ENCODE measurements at places on chromosomes 3 and 15.

DNA sequence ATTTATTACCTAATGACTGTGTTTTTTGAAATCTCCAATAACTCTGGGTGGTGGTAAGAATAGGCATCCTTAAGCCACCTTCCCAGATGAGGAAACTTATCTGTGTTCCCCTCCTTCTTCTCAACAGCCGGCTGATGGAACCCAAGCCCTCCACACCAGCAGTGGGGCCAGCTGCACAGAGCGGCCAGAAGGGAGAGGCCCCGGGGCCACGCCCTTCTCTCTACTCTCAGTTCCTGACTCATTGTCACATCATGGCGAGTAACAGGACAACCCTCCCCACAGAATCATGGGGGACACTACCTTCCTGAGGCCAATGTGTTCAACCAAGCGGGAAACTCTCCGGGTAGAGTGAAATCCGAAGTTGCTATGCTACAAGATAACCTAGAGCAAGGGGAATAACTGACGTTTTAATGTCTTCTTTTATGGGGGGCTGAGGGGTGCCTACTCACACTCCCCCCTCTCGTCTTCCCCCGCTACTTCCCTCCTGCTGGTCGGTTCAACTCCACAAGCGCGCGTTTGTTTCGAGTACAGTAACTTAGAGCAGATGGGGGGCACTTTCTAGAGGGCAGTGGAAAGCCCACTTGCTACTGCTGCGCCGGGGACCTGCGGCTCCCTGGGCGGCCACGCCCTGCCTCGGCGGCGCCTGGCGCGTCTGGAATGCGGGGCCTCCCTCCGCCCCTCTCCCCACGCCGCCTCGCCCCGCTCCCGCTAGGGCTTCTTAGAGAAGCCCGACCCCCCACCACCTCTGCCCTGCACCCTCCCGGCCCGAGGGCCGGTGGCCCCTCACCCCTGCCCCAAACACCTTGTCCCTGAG, 621 bp downstream of the ANXA2 start:
- peak; percentile 90 for DNase-seq

DNA sequence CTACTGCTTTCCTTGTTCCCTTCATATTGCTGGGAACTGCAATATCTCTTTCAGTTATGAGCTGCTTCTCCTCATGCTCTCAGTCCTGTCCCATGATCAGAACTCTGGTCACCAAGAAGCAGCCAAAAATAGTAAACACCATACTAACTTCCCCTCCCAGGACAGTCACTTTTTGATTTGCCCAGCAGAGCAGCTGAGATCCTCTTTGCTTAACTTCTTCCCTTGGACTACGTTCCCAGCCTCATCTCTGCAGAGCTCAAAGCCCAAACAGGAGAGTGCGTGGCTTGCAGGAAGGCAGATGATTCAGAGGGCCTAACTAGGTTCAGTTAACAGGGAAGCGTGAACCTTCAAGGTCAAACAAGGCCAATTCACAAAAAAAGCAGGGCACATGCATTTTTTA, 153.2 kb downstream of the CTNNB1 start:
- DNase-seq = peak; percentile 4

DNA sequence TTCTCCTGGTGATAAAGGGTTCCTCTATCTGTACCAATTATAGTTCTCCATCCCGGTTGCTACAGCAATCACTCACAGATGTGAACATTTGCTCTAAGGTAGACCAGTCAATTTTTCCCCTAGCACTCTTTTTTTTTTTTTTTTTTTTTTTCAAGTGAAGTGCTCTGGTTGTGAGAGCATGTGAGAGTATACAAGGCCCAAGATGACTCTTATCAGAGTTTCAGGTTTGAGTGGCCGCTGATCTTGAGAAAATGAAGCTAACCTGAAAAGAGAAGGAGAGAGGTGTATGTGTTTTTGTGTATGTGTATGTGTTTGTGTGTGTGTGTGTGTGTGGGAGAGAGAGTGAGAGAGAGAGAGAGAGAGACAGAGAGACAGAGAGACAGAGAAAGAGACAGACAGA, 44.4 kb upstream of the OTOL1 start:
- DNase-seq = no peak

DNA sequence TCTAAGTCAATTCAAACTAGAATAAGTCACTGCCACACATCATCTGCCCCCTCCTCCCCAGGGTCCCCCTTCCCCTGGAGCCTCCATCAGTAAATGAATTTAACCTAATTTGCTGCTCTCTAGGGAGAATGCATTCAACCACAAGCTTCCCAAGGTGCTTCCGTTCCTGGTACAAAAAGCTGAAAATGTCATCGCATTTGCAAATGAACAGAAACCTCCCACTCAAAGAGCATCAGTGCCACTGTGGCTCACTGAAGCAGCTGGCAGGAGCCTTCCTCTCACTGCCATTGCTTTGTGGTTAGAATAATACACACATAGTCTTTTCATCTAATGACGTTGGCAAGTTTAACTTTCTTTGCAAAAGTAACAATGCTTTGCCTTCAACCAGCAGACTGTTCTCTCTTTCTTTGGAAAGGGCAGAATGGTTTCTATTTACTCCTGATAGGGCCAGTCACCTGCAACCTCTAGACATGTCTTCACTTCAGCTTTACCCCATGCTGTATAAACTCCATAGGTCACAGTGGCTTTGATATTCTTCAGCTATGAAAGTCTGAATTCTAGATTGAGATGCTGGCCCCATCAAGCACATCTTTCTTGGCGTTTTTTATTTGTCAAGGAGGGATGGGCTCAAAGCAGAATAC, 238.1 kb downstream of the CPNE4 start:
- peak; percentile 27 for DNase-seq

GRCh38 chr3:32510075-32510724, 7.5 kb upstream of the CMTM6 start:
- peak; percentile 90 for DNase-seq

- DNase-seq = no peak
These were observed 62.6 kb downstream of the CORO2B start for GRCh38 chr15:68641376-68641775.

DNA sequence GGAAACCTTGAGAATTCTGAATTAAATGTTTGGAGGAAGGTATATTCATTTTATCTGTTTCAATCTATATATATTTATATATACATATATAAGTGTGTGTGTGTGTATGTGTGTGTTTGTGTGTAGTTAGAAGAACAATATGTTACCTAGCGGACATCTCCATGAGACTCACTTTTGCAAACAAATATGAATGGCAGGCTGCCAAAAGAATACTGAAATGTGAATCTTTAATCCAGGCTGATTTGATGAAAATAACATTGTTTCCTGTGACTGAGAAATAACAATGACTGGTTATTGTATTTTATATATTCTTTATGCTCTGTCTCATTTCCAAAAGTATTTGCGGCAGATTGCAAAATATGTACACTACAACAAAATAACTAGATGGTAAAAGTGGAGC, 255.5 kb upstream of the TGFBR2 start:
- DNase-seq = no peak

- no peak for DNase-seq
These were observed 110.8 kb downstream of the PLCL2 start for GRCh38 chr3:16995601-16996000.

- peak; percentile 92 for DNase-seq
These were observed 18.7 kb downstream of the AP3S2 start for GRCh38 chr15:89874926-89875564.

- peak; percentile 55 for DNase-seq
These were observed 30.4 kb upstream of the ALDH1A3 start for GRCh38 chr15:100849021-100849854.

DNA sequence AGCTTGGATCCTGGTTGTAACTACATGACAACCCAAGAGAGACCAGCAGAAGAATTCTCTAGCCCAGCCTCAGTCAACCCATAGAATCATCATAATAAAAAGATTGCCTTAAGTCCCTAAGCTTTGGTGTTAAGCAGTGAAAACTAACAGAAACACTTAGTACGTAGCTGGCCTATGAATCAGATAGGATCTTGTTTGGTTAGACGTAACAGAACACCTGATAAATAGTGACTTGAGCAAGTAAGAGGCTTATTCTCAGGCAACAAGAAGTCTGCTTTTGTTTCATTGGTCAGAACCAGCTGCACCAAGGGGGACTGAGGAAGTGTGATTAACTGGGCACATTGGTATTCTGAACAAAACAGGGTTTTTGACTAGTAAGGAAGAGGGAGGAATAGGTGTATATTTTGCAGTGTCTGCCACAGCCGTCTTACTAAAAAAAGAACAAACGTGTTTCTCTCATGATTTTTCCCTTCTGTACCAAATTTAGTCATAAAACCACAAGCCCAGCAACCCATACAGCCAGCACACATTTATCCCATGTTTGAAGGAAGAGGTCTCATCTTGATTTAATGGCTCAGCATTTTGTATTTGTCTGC, 53.3 kb upstream of the GLCE start:
- no peak for DNase-seq

GRCh38 chr3:194249323-194250097, 101.6 kb downstream of the CPN2 start:
- DNase-seq = no peak

GRCh38 chr3:53045518-53046170, at the start of gene SFMBT1:
Gene SFMBT1 (minus strand): TSS chr3:53046073. CDS start chr3:52969128, 76,945 bp downstream.
- peak; percentile 71 for DNase-seq

- DNase-seq = no peak
These were observed 209.7 kb upstream of the DCBLD2 start for GRCh38 chr3:99111235-99111634.

GRCh38 chr15:64552281-64552948, 92.0 kb downstream of the ZNF609 start:
- DNase-seq = no peak

DNA sequence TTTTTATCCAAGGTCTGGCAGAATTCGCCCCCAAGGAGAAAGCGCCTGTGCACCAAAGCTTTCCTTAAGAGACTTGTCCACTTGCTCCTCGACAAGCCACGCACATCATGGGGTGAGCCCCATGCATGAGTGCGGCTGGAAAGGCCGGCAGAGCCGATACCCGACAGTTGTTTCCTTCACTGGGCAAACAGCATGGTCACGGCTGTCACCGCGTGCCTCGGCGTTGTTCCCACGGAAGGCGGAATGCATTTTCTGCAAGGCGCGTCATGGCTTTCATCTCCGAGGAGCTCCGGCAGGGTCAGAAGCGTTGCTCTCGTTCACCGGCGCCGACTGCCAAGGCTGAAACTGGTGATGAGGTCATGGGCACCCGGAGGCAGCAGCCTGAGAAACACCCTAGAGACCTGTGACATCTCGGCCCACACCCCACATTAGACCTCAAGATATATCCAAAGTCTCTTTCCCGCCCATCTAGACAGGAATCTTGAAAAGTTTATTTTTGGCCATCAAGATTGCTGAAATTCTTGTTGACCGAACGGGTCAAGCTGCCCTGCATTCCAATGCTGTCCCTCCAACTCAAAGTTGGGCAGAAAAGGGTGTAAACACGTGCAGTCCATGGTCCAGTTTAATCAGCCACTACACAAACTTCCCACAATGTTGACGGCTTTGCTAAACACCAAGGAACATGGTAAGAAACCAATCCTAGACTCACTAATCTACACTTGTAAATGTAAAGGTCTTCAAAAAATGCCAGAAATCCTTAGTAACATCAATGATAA, 604 bp upstream of the TJP1 start:
- DNase-seq = peak; percentile 12

DNA sequence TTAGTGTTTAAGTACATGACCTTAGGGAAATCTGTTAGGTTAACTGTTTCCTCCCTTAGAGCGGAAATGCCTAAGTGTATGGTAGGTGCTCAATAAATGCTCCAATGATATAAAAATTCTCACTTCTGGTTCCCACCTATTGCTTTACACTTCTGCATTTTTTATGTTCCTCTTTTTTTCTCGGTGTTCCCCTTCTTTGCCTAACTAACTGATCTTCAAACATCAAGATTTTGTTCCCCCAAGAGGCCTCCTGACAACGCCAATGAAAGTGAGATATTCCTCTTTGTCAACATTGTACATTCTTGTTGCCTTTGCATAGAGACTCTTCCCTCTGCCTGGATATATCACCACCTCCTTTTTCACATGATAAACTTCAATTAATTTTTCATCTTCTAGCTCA, 17.4 kb downstream of the SLC35A5 start:
- DNase-seq = peak; percentile 38

GRCh38 chr3:5811016-5811415, 623.5 kb downstream of the EDEM1 start:
- DNase-seq = no peak

GRCh38 chr15:59138243-59138642, 33.3 kb downstream of the CCNB2 start:
- DNase-seq = peak; percentile 83

DNA sequence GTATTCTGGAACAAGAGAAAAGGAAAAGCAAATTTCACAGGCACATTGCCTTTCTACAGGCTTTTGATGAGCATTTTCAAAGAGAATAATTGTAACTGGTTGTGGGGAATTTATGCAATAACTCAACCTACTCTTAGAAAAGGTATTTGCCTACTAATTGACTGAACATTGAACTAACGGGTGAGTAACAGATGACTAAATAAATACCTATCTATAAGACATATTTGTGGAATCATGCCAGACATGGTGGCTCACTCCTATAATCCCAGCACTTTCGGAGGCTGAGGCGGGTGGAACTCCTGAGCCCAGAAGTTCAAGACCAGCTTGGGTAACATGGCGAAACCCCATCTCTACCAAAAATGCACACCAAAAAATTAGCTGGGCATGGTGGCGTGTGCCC, 367.7 kb downstream of the CGGBP1 start:
- no peak for DNase-seq

DNA sequence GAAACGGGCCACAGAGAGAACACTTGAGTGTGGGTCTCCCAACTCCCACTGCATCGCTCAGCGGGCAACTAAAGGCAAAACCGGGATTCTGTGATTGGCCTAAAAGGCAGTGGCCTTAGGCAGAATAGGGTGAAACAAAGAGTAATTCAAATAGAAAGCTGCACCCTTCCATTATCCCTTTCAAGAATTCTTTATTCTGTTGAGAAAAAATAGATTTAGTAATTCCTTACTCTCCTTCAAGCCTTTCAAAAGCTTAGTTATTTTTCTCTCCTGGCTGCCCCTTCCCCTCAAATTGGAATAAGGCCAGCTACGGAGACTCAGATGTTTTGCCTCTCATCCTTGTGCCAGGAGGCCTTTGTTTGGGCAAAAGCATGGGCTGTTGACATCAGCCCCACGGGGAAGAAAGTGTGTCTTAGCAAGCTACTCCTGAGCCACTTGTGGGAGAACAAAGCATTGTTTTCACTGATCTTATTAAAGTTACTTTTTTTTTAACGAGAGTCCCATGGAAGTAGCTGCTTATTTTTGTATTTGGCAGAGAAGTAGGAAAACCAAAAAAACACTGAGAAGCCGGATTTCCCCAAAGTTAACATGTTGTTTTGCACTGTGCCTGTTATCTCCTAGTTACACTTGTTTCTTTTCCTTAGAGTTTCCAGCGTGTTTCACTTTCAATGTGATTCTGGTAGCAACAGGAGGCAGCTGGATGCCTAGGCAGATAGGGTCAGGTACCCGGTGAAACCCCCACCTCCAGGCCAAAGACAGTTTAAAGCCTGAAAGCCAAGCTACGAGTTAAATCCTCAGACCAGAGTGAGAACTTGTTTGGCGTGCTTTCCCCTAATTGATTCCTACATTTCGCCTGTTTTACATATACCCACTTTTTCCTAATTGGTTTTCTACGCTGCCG, 2.2 kb downstream of the ST6GAL1 start:
- peak; percentile 72 for DNase-seq

DNA sequence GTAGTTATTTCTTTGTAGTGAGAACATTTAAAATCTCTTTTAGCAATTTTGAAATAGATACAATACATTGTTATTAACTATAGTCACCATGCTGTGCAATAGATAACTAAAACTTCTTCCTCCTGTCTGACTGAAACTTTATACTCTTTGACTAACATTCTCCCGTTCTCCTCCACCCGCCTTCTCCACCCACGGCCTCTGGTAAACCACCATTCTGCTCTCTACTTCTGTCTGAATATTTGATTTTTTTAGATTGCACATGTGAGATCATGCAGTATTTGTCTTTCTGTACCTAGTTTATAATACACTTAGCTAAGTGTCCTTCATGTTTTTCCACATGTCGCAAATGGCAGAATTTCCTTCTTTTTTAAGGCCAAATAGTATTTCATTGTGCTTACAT, 72.8 kb upstream of the RBM5 start:
- DNase-seq = no peak
